ENCODE measurements at places on chromosomes 1 and 21.

GRCh38 chr1:170927955-170928840 is 7.1 kb upstream of the MROH9 start:
- H3K27ac ChIP-seq, result no peak overlapping the region
- H3K27me3 ChIP-seq, result no peaks in the 10 kb centered on the region
- H3K4me1 ChIP-seq, result no peaks in the 10 kb centered on the region
- H3K36me3 ChIP-seq, result no peaks in the 10 kb centered on the region
- H3K4me3 ChIP-seq, result no peak overlapping the region
- DNase-seq, result no peak

DNA sequence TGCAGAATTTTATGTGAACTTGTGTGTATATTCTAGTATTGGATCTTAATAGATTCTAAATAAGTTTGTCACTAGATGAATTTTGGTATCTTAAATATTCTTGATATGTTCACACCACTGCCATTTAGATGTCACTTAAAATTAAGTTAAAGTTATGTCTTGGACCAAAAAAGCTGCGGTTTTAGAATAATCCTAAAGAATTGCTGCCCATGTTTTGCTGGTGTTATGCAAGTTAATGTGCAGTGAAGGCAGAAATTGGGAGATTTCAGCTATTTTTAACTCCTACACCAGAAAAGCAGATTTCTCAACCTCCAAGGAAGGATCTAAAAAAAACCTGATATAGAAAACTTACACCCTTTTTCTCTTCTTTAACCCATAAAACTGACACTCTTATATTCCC is 757 bp downstream of the ACADM start:
- peak overlapping the region; percentile 99 for H3K4me3 ChIP-seq
- peak overlapping the region; percentile 100 for H3K27ac ChIP-seq
- no peaks in the 10 kb centered on the region for H3K36me3 ChIP-seq
- H3K4me1 ChIP-seq, result peaks cover 43% of the 10 kb centered on the region
- no peaks in the 10 kb centered on the region for H3K27me3 ChIP-seq
- no peak for DNase-seq

- H3K4me3 ChIP-seq, result no peak overlapping the region
- no peaks in the 10 kb centered on the region for H3K27me3 ChIP-seq
- DNase-seq, result no peak
Observed at GRCh38 chr1:210359255-210359654, 30.6 kb downstream of the HHAT start.

GRCh38 chr1:46673749-46674182 is 2.1 kb downstream of the TEX38 start:
- no peak overlapping the region for H3K4me3 ChIP-seq
- H3K27me3 ChIP-seq, result no peaks in the 10 kb centered on the region
- no peak for DNase-seq
- peaks cover 20% of the 10 kb centered on the region for H3K4me1 ChIP-seq
- H3K27ac ChIP-seq, result no peak overlapping the region
- H3K36me3 ChIP-seq, result peaks cover under 1% of the 10 kb centered on the region

- H3K4me3 ChIP-seq, result peak overlapping the region; percentile 92
- no peaks in the 10 kb centered on the region for H3K36me3 ChIP-seq
- H3K27me3 ChIP-seq, result no peaks in the 10 kb centered on the region
- H3K4me1 ChIP-seq, result peaks cover 43% of the 10 kb centered on the region
Observed at GRCh38 chr1:174158767-174159251, 511 bp upstream of the RABGAP1L start.

All from naive B cell (primary cell).